Common myeloid progenitor, CD34-positive (primary cell): ENCODE measurements at places on chromosomes 7 and 10.
A peak's percentile ranks its signal among the peaks of the same experiment; 100 is the strongest.

GRCh38 chr10:132078746-132079345 lies 13.1 kb downstream of the JAKMIP3 start:
- no peak for DNase-seq

DNA sequence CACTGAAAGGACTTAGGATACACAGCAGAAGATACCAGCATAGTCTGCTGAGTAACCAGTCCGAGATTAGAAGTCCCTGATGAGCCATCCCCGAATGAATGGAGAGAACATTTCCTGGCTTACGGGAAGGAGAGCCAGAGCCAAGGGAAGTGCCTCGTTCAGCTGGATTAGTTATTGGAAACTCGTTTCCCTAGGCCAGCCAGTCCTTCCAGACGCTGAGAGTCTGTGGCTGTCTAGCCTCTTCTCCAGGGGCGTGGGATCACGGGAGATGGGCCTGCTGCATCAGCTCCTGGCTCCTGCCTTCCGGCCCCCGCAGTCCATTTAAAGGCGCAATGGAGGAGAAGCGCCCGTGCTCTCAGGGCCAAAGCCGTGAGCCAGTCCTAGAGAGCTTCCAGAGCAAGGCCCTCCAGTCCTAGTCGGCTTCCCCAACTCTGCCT lies 712.8 kb downstream of the PARD3 start:
- DNase-seq, result no peak

DNA sequence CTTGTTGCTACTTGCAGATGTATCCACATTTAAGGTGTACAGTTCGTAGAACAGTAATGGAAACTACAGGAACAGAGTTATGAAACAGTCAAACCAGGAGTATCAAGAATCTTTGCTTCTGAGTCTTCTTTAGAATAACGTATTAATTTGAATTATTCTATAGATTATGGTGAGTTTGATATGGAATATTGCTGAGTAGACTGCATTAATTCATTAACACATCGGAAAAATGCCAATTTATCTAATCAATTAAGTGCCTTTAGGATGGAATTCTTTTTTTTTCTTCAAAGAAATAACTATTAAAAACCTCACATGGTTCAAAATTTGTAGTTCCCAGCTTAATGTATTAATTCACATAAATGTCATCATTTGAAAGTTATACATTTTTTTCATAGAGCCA lies 3.8 kb downstream of the TFAM start:
- no peak for DNase-seq

- DNase-seq, result no peak
Measured at GRCh38 chr10:130395248-130395936, 259.2 kb downstream of the GLRX3 start.

DNA sequence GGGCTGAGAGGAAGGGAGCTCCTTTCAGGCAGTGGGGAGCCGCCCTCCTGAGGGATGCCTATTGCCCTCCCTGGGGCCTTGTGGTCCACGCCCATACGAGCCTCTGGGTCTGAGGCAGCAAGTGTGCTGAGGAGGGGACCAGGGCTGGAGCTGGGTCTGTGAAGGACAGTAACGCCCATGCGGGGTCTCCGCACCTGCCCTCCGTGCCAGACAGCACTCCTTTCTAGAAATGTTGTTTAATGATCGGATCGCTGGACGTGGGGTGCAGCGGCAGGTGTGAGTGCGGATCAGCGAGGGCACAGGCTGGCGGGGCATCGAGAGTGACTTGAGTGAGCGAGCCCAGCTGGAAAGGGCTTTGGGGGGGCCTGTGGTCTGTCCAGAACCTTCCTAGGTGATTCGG lies 70.1 kb downstream of the ELFN1 start:
- DNase-seq, result no peak

DNA sequence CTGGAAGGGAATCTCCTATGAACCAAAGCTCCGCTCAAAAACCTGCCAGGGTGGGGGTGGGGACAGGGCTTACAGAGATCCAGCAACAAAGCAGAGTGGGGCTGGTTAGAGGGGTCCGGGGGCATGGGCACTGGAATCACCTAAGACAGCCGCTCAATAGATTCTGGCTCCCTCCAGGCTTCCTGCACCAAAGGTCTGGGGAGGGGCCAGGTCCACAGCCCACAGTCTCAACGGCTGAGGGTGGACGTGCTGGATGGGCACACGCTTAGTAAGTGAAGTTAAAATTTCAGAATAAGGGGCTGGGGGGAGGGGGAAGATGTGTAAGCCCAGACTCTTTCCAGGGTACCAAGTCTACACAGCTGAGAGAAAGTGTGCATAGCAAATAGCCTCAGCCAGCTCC lies 31.1 kb downstream of the PYROXD2 start:
- DNase-seq, result no peak

DNA sequence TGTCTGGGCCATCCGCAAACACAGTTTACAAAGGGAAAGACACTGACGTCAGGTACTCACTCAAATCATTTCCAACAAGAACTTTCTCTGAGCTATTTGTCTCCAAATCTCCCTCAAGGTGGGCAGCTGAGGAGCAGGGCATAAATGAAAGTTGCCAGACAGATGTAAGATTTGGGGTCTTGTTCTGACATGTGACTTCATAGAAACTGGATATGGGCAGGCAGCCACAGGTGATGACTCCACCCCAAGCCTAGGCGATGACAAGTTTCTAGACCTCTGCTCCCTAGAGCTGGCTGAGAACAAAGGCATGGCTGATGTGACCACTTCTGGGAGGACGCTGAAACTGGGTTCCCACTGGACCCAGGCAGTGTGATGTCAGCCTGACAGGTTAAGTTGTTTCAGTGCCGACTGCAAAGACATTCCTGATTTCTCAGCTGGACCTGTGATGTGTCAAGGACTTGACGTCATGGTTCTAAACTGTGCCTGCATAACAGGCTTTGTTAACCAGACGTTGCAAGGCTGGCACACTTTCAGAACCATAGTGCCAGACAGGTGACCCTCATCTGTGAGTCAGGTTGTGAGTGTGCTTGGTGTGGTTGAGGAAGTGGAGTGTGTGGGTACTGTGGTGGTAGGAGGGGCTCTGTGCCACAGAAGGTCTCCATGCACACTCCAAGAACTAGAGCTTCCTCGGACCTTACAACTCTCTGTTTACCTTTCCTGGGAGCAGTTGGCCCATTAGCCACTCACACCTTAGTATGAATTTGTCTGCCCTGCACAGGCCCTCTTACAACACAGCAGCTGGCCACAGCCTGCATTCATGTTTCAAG lies 39.9 kb upstream of the EBF3 start:
- DNase-seq, result no peak

- DNase-seq, result peak; percentile 87
Measured at GRCh38 chr10:78397786-78398185, 364.1 kb downstream of the RPS24 start.

DNA sequence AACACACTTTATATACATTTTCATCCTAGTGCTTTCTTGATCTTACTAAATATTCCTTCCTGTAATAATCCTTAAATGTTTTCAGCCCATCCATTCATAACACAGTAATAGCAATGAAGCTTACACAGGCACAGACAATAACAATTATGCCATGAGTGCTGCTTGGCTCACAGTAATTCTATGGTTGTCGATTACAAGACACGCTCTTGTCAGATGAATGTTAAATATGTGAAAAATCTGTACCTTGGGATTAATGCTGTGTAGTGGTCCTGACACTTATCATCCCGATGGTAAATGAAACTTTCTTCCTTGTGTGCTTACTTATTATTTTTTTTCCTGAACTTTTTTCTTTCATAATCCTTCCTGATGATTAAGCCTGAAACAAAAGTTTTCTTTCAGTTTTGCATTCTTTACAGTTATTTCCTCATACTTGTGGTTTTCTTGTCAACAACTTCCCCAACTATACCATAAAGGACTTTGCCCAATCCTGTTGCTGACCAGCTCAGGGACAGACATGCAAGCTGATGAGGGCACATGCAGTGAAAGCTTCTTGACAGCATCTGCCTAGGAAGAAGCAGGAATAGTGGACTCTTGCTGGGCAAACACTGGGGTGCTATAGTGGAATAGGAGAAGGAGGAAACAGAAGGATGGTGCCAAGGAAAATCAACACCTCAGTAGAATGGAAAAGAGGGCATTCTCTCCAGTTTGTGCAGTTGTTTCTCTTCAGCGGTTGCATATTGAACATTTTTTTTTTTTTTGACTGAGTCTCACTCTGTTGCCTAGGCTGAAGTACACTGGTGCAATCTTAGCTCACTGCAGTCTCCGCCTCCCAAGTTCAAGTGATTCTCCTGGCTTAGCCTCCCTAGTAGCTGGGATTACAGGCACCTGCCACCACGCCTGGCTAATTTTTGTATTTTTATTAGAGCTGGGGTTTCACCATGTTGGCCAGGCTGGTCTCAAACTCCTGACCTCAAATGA lies 6.7 kb upstream of the MGAM2 start:
- DNase-seq, result peak; percentile 74

DNA sequence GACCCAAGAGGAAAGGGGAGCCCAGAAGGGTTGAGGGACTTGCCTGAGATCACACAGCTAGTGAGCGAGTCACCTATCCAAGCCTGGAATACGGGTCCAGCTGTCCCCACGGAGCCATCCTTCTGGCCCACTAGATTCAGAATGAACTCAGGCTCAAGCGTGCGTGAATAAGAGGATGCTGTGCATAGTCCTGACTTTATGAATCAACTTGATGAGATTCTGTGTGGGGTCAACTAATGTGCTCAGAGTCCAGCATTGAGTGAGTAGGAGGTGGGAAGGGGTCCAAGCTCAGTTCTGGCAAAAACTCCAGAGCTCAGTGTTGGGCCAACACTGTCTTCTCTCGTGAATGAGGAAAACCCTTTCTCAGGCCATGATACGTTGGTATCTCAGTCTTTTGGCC lies 41.4 kb downstream of the CAMK1D start:
- no peak for DNase-seq

DNA sequence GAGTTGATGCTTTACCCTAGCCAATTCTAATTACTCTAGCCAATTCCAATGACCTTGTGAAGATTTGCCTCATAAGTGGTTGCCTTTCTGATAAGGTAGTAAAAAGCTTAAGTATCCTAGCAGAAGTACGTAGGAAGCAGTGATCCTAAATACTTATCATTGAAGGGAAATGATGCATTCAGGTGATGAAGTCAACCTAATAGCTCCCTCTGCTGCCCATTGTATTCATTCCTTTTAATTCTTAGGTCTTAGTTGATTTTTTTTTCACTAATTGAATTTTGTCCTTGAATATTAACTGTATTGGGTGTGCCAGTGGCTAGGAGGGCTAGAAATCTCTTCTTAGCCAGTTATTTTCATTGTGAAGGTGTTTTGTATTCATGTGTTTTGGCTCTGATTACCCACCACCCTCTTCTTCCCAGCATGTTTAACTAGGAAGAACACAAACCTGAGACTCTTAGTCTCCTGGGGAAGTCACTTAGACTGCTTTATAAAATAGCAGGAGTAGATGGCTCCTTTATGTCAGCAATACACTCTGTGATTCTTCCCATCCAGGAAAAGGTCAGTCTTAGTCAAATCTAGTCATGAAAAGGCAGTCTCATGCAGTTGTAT lies 46.3 kb downstream of the PLEKHA8 start:
- DNase-seq, result peak; percentile 54

GRCh38 chr10:28199941-28200340 lies 102.9 kb downstream of the MPP7 start:
- DNase-seq, result no peak

DNA sequence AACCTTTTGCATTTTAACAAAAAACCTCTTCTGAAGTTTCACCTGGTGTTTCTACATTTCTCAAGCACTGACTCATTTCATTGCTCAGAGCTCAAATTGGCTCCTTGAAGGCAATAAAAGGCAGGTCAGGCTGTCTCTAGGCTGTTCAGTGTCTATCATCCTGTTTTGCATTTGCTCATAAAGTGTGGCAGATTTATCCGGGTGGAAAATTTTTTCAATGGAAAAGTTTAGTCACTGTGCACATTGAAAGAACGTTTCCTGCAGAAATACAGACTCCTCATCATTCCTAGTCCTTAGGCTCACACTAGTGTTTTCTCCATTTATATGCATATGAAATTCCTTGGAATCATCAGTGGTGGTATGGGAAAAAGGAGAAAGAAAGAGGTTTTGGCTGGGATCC lies 114.2 kb upstream of the DGKB start:
- DNase-seq, result no peak

DNA sequence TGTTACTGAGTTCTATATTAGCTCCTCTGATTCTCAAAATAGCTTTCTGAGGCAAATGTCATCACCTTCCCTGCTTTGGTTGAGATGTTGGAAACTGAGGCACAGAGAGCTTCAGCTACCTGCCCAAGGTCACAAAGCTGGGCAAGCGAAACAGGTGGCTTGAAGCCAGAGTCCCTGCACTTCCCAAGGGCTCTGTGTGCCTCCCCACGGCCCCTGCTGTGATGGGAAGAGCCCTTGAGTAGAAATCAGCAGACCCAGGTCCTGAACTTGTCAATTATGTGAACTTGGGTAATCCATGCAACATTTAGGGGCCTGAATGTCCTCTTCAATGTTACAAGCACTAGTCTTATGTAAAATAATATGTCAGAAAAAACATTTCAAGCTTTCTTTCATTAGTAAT lies 327.3 kb upstream of the PODXL start:
- DNase-seq, result no peak

DNA sequence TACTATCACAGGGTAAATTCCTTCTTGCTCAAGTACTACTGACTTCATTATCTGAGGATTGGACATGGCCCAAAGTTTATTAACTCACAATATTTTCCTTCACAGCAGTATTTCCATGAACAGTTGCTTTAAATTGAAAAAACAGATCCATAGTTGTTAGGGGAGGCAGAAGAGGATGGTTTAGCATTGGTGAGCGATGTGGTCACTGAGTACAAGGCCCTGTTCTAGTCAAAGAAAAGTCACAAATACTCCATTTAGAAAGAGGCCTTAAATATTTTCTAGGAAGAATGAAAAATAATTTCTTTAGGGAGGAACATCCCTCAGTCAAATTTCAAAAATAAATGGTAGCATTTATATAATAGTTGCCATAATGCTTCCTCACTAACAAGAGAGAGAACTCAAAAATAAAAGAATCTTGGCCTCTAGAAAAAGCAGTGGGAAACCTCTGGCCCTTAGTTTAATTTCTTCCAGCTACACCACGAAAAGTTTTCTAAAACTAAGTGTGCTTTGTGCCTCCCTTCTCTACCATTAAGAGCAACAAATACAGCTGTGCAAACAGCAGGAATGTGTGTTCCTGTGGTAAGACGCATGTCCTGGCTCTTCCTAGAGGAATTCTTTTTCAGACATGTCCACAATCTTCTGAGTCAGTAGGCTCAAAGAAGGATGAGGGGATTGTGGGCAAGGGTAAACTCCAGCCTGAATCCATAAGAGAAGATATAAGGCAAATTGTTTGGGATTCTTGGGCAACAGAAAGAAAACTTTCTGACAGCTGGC lies 105.7 kb downstream of the HOXA1 start:
- no peak for DNase-seq

GRCh38 chr10:89129911-89130310 lies 77.2 kb downstream of the CH25H start:
- DNase-seq, result peak; percentile 13

DNA sequence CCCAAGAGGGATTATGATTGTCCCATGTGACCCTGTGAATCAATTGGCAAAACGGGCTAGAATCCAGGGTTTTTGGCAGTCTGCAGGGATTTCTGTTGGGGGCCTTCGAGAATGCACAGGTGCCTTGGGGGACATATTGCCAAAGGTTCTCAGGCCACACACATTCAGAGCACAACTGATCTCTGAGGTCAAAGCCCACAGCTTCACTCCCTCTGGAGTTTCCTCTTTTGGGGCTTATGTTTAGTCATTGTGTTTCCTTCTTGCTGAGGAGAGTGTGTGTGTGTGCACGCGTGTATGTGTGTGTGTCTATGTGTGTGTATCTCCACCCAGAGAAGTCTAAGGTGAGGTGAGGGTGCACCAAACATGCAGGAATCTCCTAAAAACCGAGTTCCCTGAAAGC lies 8.8 kb downstream of the PPIF start:
- peak; percentile 57 for DNase-seq

- peak; percentile 43 for DNase-seq
Measured at GRCh38 chr10:92990615-92991014, 70.0 kb upstream of the CYP26C1 start.

- DNase-seq, result no peak
Measured at GRCh38 chr7:1109581-1110310, 21.8 kb downstream of the GPER1 start.
